Activated T-helper 1 cell treated with anti-CD3 and anti-CD28 coated beads, Interleukin-12 subunit alpha, Interleukin-12 subunit beta, Interleukin-2, Interleukin-4 antibody, amounts not matched to agents 30 ng/mL and 10 ng/mL and 1 ng/mL, durations not matched to agents 14 hours and 24 hours and 36 hours (primary cell): ENCODE measurements at places on chromosomes 1 and 21.

DNA sequence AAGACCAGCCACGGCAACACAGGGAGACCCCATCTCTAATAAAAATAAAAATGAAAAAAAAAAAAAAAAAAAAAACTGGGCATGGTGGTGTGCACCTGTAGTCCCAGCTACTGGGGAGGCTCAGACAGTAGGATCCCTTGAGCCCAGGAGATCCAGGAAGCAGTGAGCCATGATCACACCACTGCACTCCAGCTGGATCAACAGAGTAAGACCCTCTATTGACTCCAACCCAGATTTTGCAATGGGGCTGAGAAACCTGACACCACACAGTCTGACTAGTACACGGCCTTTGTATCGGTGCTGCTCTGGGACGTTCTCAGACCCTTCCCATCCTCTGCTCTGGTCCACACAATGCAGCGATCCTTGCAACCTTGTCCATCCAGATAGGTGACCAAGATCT lies 31.8 kb downstream of the SPATA21 start:
- DNase-seq = no peak

DNA sequence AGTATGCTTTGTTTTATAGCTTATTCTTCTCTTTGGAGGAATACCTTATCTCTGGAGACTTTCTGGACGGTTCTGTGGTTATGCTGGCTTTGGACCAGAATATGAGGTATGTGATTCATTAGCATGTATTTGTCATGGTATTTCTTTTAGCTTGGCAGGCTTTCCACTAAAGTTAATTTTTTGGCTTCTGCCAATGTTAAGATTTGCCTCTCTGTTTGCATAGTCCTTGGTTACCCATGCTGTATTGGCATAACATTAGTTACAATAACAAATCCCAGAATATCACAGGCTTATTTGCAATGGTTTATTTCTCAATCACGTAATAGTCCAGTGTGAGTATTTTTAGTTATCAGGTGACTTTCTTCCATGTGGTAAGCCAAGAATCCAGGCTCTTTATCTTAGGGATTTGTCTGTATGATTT lies 9.7 kb downstream of the ZMPSTE24 start:
- no peak for DNase-seq

DNA sequence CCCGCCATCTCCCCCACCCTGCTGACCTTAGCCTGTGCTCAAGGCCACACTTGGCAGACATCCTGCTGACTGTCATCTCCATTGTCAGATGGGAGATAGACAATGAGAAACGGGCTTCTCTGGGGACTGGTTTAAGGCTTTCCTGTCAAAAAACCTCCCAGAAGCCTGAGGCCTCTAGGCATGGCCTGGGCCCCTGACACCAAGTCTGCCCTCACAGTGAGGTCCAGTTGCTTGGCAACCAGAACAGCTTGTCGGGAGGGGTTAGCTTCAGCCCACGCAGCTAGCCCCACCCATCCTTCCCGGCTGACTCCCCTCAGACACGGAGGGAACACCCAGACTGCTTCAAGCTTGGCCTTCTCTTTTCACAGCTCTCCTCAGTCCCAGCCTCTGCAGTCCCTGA lies 11.0 kb downstream of the PLEKHA6 start:
- no peak for DNase-seq

DNA sequence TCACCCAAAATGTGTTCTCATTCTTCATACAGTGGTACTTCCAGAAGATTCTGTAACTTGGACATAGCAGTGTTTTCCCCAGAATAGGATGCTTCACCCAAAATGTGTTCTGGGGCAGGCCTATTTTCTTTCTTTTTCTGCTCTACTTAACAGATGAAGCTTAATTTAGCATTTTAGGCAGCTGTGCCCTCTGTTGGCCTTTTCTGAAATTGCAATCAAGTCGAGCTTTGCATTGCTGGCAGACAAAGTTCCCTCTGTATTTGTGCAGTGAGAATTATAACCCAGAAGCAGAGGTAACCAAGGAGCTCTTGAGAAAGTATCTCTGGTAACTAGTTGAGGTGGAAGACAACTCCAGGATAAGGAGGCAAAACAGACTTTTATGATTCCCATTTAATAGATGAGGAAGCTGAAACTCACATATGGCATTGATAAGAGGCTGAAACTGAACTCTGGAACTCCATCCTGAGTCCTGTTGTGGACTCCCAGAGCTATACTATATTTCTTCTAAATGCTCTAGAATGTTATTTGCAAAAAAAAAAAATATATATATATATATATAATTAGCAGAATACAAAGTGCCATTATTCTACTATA lies 50.3 kb upstream of the L1TD1 start:
- peak; percentile 6 for DNase-seq

DNA sequence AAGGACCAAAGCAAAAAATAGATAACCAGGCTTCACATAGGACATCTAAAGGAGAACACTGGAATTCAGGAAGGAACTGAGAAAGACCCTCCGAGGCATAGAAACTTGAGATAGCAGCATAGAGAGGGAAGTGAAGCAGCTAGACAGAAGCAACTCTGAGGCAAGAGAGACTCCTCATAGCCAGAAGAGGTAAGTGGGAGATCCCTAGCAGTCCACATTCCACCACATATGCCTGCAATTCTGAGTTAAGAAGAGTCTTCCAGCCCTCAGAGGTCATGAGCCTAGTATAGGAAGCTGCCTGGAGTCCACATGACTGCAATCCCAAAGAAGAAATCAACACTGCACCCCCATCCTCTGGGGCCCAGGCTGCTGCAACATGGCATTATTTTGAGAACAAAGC lies 13.9 kb upstream of the FGGY start:
- no peak for DNase-seq

DNA sequence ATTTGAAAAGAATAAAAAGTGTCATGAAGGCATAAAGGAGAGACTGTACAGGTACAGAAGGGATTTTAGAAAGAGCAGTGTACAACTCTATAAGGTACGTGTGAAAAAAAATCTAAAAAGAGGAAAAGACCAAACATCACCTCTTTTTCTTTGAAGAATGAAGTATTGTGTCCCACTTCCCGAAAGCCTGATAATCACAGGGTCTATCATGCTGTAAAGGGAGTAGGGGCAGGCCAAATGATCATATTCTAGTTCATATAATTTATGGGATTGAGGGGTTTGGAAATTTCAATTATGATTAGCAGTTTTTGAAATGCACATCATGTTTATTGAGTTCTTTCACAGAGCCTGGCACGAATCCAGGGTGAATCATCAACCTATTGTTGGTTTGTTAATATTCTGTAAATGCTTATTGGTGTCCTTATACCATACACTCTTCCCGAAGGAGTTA lies 910 bp upstream of the RERE start:
- no peak for DNase-seq

GRCh38 chr1:28466226-28466778 lies 39.5 kb upstream of the RCC1 start:
- no peak for DNase-seq

- peak; percentile 28 for DNase-seq
Measured at GRCh38 chr21:35840197-35840799, 220.0 kb downstream of the SETD4 start.

GRCh38 chr1:147246044-147246690 lies 3.7 kb downstream of the CHD1L start:
- DNase-seq = no peak

DNA sequence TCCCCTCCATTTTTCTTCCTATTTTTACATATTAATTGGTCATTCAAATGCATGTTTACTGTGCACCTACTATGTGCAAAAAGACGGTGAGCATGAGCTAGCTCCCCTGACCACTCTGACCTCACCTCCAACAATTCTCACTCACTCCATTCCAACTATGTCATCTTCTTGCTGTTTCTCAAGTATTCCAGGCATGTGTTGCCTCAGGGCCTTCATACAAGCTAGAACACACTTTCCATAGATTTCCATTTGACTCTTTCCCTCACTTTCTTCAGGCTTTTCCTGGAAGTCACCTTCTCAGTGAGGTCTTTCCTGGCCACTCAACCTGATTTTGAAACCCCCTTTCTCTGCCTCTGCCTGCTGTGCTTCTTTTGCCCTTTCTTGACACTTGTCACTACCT lies 32.6 kb downstream of the CHIA start:
- DNase-seq = no peak

GRCh38 chr1:232404227-232404626 lies 225.7 kb downstream of the SIPA1L2 start:
- no peak for DNase-seq

DNA sequence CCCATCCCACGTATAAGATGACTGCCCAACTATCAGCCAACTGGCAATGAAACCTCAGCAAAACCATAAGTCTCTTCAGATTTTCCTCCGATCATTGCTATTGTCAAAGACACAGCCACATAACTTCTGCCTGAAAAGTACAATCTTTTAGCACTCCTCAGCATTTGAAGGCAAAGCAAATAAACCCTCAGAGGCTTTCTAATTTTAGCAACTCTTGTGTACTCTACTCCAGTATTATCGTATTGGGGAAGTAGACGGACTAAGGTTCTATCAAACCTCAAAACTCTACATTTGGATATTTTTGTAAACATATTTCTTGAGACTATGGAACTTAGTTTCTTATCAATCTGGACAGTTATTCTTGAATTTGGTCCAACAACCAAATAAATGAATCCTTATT lies 1206.2 kb upstream of the NCAM2 start:
- no peak for DNase-seq

DNA sequence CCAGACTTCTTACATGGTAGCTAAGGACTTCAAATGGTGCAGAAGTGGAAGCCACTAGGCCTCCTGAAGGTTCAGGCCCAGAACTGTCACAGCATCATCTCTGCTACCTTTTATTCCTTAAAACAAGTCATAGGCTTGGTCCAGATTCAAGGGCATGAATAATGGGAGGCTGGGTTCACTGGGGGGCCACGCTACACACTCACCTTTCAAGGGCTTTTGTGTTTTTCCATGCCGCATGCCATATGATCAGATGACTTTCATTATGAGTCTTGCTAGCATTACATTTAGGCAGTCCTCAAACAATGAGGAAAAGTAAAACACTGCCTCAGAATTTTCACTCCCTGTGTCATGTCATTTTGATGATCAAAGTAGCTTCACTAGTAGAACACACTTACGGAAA lies 83.4 kb downstream of the VPS26C start:
- no peak for DNase-seq
